ENCODE measurements at places on chromosomes 5 and 9. TPM values are rescaled to one million over a fixed set of nuclear protein-coding genes. Genes with fewer than 3 reads are reported as not detected.

PITX1 gene
- total RNA-seq, result not detected

TTC23L gene
- total RNA-seq, result 2.3 TPM

PCDHB4 gene
- total RNA-seq, result 2.6 TPM

C7 gene
- not detected for total RNA-seq

MARVELD2 gene
- 0.36 TPM for total RNA-seq

LHX3 gene
- total RNA-seq, result not detected

DNA sequence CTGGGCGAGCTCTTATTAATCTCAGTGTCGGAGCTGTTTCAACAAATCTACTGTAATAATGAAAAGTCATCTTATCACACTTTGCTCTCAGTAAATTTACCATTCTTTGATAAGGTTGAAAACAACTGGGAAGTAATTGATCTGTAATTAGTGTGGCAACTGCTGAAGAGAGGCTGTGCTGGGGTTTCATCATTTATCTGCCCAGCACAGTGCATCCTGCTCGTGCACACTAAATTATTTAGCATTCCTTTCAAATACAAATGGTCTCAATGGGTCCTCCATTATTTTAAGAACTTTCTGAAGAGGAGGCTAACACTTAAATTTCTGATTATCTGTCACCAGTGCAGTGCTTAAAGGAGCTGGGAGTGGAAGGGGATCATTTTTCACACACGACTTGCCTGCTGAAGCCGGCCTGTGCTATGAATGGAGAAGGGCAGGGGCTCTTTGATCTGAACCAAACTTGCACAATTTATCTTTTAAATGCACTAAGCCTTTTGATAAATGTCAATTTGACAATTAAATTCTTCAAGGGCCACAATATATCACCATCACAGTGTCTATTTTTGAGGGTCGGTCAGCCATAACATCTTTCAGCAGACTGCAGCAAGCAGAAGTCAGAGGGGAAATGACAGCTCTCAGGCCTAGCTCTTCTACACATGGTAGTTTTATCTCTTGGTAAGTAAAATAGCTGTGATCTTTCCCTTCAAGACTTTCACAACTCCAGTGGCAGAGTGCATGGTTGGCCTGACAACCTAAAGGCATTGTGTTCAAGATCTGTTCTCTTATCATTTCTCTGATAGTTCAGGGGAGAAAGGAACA lies 106.4 kb upstream of the EFNA5 start:
- no peak for DNase-seq

DNA sequence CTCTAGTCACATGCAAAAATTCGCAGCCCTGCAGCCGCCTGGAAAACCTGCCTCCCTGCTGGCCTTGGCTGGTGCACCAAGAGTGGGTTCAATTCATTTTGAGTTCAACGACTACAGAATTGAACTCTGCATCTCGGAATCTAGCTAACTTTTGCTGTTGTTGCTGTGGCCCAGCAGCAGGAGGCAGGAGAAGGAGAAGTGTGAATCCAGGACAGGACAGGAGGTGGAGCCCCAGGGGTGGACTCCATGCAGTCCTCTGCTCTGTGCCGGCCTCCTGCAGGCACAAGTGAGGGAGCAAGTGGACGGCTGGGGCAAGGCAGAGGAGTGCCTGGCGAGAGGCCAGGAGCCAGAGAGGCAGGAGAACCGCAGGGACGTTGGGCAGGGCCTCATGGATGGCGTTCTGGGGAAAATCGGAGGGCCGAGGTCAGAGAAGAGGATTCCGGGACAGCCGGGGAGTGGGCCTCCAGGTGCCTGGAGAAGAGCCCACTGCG lies 214.2 kb downstream of the FANCC start:
- no peak for DNase-seq

- no peak for DNase-seq
Measured at GRCh38 chr5:115241881-115242642, 20.6 kb downstream of the PGGT1B start.

- DNase-seq, result no peak
Measured at GRCh38 chr9:109269081-109269480, 51.8 kb downstream of the EPB41L4B start.

GRCh38 chr9:3553076-3553765 lies 27.4 kb upstream of the RFX3 start:
- no peak for DNase-seq

- no peak for DNase-seq
Measured at GRCh38 chr5:159416438-159416837, 86.2 kb upstream of the IL12B start.

GRCh38 chr5:142286111-142286510 lies 38.7 kb downstream of the SPRY4 start:
- no peak for DNase-seq

DNA sequence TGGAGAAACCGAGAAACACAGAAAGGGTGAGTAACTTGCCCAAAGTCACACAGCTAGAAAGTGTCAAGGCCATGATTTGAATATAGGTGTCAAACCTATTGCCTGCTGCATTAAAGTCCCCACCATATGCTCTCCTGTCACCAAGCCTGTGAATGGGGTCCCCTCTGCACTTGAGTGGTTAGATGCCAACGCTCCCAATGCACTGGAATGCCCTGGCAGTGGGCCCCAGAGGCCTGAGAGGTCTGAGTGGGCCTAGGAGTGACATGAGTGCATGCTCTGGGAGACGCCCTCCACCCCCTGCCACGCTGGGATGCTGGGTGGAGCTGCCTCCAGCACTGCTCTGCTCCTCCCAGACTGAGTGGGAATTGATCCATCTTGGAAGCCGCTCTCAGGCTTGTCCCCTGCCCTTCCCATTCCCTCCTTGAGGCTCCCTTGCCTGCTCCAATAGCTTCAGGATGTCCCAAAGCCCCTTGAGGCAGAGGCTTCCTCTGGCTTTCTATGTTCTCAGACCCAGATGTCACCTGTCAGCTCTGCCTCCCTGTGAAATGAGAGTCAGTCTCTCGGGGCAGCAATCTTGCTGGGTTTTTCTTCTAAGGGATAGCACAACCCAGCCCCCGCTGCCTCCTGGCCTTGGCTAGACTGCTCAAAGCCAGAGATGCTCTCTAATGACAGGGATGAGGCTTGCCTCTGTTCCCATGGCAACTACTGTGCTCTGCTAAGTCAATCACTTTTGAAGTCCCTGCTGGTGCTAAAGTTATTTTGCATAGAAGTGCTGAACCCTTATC lies 6.6 kb upstream of the ARSI start:
- DNase-seq, result no peak

- peak; percentile 48 for DNase-seq
Measured at GRCh38 chr9:129174724-129175514, 3.1 kb downstream of the IER5L start.

GRCh38 chr5:8386719-8387288 lies 517.9 kb downstream of the MTRR start:
- no peak for DNase-seq

- no peak for DNase-seq
Measured at GRCh38 chr5:127695346-127695745, 7.8 kb upstream of the CCDC192 start.

GRCh38 chr9:99824378-99825171 lies 2.9 kb downstream of the NR4A3 start:
- DNase-seq, result peak; percentile 59

DNA sequence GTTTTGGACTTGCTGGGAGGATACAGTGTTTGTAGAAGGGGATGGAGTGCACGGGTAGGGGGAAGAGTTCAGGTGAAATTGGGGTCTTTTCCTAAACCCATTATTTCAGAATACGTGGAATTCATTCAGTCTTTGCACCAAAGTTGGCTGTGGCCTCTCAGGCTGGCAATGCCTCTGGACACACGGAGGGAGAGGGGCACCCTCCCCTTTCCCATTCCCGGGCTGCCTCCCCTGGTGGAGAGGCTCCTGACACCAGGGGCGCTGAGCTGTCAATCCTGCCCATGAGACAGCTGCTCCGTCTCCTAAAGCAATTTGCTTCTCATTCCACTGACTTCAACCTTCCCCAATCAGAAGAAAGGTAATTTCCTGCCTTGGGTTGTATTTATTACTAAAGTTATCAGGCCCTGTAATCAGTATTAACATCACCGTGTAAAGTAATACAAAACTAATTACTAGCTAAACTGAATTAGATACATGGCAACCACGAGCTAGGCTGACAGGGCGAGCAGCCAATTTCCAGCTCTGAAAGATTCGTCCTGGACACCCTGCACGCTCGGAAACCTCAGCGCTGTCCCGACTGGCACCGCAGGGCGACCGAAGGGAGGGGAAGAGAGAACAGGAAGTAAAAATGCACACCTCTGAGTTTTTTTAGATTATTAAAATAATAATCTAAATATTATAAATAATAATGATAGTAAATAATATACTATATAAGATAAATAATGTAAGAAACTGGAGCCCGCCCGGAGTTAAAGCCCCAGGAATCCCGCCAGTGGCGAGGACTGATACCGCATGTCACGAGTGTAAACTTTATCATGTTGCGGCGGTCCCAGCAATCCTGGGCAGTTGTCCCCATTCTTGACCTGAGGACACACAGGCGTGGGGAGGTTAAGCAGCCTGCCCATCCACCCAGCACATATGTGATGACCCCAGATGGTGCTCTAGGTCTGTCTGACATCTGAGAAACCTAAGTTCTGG lies 6.9 kb upstream of the OLFM1 start:
- DNase-seq, result no peak

DNA sequence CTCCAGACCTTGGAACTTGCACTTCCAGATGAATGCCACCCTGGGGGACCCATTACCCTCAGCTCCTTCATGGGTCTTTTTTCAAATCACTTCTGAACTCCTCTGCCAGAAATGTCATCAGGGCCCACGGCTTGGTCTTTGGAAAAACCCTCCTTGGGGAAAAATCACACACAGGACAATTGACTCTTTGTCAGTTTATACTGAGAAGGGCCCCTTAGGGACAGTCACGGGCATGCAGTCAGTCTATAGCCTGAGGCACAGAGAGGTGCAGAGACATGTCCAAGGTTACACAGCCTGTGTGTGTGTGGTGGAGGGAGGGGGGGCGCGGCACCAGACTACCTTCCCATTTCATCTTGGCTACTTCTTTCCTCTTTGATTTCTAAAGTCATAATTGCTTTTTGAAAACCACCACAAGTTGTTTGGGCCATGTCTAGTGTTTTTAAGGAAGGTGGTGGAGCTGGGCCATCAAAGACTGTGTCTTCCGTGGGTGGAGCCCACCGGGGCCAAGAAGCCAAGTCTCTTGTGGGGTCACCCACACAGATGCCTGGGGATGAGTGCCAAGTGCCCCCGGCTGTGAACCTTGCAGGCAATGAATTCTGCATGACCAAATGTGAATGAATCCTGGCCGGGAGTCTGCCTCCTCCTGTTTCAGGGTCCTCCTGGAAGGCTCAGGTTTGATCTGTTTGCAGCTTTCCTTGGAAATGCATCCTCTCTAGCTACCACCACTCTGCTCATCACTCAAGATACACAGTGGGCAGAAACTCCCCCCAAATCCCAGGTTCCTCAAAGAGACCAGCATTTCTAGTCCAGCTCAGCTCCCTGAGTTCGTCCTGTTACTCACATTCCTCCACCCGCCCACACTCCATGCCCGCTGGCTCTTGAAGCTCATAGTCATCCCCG lies 200.1 kb upstream of the TBC1D2 start:
- no peak for DNase-seq

GRCh38 chr9:40927851-40928802 lies 200.4 kb downstream of the FOXD4L6 start:
- no peak for DNase-seq

DNA sequence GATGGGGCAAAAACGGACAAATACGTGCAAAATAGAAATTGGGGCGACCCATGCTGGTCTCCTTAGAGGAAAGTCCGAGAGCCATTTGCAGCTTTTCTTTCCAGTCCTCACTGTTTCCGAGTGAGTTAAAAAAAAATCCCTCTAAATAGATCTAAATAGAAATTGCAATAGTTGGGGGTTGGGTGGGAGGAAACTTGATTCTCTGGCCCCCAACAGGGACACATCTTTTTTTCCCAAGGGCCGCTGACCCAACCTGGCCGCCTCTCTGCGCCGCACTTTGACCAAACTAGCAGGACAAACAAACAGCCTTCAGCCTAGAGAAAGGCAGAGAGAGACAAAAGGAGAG lies 2.8 kb upstream of the NKX2-5 start:
- DNase-seq, result no peak

All from neural crest cell (in vitro differentiated cells).